ENCODE measurements at places on chromosomes 2 and 18.
A peak's percentile ranks its signal among the peaks of the same experiment; 100 is the strongest.

DNA sequence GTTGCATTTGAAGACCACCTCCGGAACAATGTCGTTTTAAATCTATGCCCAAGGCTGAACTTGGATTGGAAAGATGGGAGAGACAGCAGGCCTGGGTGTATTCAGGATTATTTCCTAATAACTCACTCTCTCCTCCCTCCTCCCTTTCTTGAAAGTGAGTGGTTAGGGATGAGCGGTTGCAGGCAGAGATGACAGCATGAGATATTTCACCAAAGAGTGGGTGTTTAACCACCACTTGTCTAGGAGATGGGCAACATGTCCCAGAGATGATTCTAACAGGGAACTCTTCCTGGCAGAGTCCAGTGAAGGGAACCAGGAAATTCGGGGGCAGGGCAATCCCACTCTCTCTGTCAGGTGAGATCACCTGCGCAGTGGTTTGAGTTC lies 123.2 kb downstream of the KCTD1 start:
- DNase-seq: no peak

DNA sequence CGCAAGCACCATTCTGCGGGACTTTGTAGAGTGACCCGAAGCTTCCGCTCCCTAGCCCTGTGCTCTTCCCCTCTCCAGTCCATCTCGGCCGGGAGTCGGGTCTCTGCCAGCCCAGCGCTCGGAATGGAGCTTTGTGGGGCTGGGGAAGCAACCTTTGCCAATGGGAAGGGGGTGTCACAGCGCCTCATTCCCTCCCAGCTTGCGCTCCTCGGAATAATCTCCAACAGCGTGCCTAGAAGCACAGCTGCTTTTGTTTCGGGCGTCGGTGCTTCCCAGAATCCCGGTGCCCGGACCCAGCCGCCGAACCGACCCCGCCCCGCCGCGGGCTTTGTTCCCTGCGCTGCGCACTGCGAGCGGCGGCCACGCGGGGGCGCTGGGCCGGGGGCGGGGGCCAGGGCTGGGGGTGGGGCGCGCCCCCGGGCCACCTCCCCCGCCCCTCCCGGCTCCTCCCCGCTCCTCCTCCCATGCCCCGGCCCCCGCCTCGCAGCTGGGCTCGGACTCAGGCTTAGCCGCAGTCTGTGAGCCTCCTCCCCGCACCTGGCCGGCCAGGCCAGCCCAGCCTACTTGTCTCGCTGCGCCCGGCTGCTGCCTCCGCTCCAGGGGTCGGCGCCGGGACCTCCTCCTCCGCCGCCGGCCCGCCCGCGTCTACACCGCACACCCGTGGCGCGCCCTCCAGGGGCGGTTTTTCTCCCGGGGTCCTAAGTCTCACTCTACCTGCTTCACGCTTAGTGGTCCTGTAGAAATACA lies 77.7 kb upstream of the SMAD2 start:
- no peak for DNase-seq

GRCh38 chr2:233434666-233435330 lies 80.5 kb downstream of the DGKD start:
- no peak for DNase-seq

GRCh38 chr18:24514439-24514838 lies 54.0 kb downstream of the HRH4 start:
- DNase-seq: peak; percentile 15

DNA sequence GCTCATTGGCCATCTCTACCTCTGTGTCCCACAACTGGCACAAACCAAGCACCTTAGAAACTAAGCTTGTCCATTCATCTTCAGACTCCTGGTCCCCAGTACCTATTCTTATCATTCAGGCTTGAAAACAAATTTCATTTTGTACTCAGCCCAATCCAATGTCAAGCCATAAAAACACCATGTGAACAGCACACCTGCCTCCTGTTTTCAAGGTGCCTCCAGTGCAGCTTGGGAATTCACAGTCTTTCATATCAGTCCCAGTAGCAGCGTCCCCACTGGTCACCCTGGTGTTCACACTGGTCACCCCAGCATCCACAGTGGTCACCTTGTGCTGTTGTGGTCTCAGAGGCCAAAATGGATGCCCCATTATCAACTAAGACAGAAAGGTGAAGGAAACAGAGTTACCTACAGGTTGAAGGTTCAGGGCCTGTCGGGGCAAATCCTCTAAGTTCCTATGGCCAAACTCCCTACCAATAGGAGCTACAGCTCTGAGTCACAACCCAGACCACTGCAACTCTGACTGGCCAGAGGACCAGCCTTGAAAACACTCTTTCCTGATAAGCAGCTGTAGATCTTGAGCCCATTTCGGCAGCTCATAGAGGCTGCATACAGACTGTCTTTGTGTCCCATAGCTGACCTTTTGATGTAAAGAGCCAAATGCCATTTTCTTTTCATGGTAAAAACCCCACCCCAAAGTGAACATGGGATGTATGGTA lies 259.5 kb upstream of the RAB12 start:
- no peak for DNase-seq

DNA sequence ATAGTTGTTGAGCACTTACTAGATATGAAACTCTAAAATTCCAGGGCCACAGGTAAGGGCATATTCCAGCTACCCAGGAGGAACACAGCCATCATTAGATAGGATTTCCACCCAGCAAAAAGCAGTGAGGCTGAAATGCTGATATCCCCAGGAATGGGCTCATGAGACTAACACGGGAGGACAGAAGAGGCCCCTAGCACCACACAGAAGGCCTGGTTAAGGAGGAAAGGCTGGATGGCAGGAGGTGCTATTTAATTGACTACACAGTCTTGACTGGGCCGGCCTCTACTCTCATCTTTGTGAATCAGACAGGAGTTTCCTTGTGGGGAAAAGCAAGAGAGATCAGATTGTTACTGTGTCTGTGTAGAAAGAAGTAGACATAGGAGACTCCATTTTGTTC lies 61.7 kb downstream of the MRPL35 start:
- no peak for DNase-seq

DNA sequence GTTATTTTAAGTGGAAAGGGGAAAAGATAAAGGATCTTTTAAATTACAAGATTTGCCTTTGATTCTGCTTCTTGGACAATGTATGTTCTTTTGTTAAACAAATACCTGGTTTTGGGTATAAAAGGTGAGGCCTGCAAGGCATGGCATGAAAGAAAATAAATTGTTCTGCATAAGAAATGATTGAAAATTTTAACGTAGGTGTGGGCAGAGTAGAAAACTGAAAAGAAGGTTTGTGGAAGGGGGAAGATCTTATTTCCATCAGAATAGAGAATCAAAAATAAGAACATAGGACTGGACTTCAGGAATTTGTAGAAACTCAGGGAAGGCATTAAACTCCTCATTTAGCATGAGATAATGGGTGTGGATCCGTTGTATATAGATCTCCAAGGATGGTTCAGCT lies 153.1 kb downstream of the SETBP1 start:
- no peak for DNase-seq

- DNase-seq: no peak
Measured at GRCh38 chr18:64037812-64038414, 68.0 kb downstream of the SERPINB8 start.
